ENCODE measurements at places on chromosomes 1 and 21. TPM values are rescaled to one million over a fixed set of nuclear protein-coding genes. Genes with fewer than 3 reads are reported as not detected.

CD247 gene
- total RNA-seq = not detected

S100A14 gene
- total RNA-seq = not detected

ATP6V1G3 gene
- total RNA-seq = not detected

FLVCR1 gene
- total RNA-seq = 9.5 TPM

AGMAT gene
- 1.5 TPM for total RNA-seq

ETNK2 gene
- 1.5 TPM for total RNA-seq

SPRR2B gene
- total RNA-seq = not detected

KRTAP19-1 gene
- not detected for total RNA-seq

GPATCH3 gene
- total RNA-seq = 6.0 TPM
